Stimulated activated CD4-positive, alpha-beta T cell treated with anti-CD3 and anti-CD28 coated beads, TNF-alpha, amount 100 ng/mL, for 1 hour (primary cell): ENCODE measurements at places on chromosomes 7 and 10.

DNA sequence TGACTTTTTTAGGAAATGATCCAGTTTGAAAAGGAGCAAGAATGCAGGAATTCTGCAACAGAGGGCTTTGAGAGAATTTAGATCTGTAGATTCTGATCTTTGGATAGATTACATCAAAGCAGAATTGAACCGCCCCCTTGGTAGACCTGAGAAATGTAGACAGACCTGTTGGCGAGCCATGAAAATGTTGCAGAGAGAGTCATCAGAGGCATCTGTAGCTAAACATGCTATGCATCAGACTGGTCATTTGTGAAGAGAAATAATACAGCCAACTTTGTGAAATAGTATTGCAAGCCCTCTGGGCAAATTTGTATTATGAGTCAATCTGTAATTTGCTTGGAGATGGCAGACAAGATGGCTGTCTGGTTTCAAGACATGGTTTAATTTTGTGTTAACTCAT lies 4.3 kb upstream of the C1GALT1 start:
- DNase-seq, result no peak

GRCh38 chr7:150959739-150960734 lies 18.1 kb downstream of the KCNH2 start:
- DNase-seq, result no peak

DNA sequence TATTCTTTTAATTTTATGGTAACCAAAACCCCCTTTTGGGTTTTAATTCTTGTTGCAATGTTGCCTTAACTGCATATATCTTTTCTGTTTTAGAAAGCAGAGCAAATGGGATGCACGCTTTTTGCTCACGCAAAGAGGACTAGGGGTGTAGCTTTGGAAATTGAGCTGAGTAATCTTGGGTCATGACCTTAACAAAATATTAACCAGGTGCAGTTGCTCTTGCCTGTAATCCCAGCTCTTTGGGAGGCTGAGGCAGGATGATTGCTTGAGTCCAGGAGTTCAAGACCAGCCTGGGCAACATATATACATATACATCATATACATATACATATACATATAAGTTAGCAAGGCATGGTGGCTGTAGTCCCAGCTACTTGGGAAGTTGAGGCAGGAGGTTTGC lies 172.9 kb upstream of the BMPER start:
- no peak for DNase-seq

DNA sequence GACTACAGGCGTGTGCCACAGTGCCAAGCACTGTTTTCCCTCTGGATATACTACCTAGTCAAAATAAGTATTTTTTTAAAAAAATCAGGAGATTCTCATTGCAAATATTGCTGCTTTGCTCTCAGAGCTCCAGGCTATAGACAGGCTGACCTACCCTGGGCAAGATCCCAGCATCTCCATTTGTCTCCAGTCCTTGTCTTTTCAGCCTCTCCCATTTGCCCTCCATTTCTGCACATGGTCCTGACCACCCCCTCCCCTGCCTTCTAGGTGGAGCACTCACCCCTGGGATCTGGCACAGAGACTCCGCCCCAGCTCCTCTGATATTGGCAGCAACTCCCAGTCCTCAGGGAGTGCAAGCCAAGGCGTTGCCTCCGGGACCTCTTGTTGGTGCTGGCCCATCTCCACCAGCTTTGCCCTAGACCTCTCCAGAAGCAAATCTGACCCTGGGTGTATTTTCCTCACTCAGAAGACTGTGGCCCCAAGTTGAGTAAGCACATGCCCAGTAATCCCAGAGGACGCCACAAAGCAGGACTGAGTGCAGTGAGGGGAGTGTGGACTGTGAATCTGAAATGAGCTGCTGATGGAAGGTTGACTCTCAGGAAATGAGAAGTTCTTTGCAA lies 120.6 kb downstream of the MTPAP start:
- DNase-seq, result no peak

DNA sequence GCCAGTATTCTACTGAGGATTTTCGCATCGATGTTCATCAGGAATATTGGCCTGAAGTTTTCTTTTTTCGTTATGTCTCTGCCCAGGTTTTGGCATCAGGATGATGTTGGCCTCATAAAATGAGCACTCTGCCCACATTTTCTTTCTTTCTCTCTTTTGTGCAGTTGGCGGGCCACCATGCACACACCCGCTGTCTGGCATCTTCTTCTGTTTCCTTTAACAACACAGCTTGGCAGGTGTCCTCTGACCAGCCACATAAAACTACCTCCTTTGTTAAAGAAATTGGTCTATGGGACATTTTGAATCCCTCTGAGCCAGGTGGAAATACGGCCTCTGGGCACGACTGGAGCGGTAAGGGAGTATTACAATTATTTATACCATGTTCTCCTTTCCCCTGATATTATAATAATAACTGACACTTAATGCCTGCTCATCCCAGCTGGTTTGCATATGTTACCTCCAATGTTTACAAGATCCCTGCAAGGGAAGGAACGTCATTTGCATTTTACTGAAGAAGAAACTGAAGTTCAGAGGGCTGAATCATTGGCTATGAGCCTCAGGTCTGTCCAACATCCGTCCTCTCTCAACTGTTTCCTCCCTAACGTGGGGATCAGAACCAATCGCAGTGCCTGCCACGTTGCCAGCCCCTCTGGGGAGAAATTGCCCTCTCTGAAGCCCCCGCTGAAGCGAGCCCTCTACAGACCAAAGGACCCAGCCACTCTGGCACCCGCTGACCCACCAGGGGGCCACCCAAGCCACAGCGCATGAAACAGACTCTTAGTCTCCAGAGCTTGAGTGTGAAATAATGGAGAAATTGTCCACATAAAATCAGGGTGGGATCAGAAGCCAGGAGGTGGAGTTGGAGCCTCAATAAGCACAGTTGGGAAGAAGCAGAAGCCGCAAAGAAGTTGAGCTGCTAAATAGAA lies 125.0 kb upstream of the FOXK1 start:
- no peak for DNase-seq

GRCh38 chr10:121312587-121312986 lies 285.7 kb downstream of the FGFR2 start:
- DNase-seq, result no peak

DNA sequence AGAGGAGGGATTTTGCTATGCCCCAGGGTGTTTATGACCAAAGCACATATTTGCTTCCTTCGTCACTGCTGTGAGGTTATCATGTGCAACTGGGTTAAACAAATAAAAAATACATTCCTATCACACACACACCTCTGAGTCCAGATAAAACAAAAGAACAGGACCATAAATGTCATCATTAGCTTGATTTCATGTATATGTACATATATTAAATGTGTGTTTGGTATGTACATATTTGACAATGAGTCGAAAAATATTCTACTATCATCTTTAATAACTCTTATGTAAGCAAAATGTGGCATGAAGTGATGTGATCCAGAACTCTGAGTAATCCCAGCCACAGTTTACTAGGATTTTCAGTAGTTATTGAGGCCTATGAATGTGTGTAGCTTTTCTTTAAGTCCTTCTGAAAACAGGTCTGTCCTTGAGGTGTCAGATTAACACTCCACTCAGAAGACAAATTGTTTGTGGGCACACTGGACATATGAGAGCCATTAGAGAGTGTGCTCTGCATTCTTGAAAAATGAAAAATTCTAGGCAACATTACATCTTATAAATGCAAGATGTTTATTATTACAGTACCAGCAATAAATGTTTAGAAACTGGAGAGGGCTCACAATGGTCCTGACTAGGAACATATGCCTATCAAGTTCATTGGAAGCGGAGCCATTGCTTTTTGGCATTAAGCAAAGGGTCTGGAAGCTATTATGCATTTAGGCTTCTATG lies 335.1 kb upstream of the SEMA3A start:
- DNase-seq, result no peak
